ENCODE measurements at places on chromosomes 1 and 21. TPM values are rescaled to one million over a fixed set of nuclear protein-coding genes. Genes with fewer than 3 reads are reported as not detected.

CAMK1G gene
- total RNA-seq = not detected

TBX15 gene
- total RNA-seq = 0.25 TPM

TFAP2E gene
- total RNA-seq = not detected

TTC22 gene
- total RNA-seq = not detected

LGR6 gene
- not detected for total RNA-seq

CFAP45 gene
- total RNA-seq = 0.13 TPM

All from bladder microvascular endothelial cell (primary cell).